ENCODE measurements at places on chromosomes 2 and 18.

DNA sequence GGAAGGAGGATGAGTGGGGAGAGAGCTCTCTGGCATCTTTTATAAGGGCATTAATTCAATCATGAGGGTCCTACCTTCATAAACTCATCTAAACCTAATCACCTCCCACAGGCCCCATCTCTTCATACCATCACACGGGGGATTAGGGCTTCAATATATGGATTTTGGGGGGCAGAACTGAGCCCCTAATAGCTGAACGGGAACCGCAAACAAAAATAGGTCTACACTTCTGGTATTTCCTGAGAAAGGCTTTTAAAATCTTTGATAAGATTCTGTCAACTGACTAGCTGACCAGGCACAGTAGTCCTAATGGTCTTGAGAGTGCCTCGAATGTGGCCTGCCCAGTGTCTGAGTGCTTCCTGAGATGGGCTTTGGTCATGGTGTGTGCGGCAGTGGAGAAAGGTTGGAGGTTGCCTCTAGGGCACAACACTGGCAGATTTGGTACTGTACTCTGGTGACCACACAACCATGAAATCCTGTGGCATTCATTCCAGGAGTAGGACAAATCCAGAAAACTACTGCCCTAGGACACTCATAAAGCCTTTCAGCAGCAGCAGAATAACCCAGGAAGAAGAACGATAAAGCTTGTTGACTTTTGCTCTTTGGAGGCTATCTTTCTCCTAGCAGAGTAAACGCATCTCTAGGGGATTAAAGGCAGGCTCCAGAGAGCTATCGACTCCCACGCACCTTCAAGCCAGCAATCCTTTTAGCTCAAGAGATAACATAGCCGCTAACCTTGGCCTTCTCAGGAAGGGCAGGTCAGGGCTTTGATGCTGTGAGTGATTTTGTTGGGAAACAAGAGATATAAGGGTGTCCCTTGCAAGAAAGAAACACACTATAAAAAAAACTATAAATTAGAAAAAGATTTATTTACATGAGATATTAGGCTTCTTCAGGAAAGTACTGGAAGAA is 12.3 kb upstream of the APOB start:
- no peak for DNase-seq

GRCh38 chr18:51100385-51101120 is 70.5 kb downstream of the SMAD4 start:
- DNase-seq, result no peak

- DNase-seq, result no peak
Observed at GRCh38 chr2:6445156-6445555, 420.6 kb downstream of the CMPK2 start.

GRCh38 chr18:62987055-62987830 is 271.9 kb downstream of the PHLPP1 start:
- no peak for DNase-seq

DNA sequence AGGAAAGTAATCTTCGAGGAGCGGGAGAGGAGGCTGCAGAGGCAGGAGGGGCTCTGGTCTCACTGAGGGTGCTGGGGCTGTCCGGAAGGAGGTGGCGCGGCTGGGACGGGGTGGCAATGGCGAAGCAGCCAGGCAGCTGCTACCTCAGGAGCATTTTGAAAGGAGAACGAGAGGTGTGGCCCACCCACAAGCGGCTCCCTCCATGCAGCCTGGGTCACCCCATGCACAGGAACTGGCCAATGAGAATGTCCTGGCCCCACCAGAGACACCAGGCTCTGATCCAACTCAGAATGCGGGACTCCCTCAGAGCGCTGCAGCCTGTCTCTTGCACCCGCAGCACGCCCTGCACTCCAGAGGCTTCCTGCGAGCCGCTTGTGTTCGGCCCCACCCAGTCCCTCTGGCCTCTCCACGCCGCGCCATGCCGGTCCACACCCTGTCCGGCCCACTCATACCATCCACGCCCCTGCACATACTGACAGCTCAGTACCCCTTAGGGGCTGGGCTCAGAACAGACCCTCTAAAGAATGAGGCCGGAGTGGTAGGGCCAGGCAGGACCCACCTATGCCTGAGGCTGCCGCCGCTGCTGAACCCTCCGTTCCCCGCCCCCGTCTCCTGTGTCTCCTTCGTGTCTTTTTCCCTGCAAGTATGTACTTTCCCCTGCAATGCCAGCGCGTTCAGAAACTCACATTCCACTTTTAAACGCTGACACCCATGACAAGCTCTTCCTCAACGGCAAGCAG is 6.4 kb upstream of the BOK start:
- DNase-seq, result no peak

- no peak for DNase-seq
Observed at GRCh38 chr2:222364285-222364895, 60.0 kb upstream of the SGPP2 start.

GRCh38 chr2:43521568-43521967 is 74.3 kb downstream of the THADA start:
- no peak for DNase-seq

GRCh38 chr2:47003641-47004427 is 88.2 kb upstream of the MCFD2 start:
- no peak for DNase-seq

GRCh38 chr2:60068755-60069154 is 484.7 kb downstream of the BCL11A start:
- DNase-seq, result no peak

GRCh38 chr2:18912225-18912888 is 323.0 kb upstream of the NT5C1B start:
- no peak for DNase-seq

DNA sequence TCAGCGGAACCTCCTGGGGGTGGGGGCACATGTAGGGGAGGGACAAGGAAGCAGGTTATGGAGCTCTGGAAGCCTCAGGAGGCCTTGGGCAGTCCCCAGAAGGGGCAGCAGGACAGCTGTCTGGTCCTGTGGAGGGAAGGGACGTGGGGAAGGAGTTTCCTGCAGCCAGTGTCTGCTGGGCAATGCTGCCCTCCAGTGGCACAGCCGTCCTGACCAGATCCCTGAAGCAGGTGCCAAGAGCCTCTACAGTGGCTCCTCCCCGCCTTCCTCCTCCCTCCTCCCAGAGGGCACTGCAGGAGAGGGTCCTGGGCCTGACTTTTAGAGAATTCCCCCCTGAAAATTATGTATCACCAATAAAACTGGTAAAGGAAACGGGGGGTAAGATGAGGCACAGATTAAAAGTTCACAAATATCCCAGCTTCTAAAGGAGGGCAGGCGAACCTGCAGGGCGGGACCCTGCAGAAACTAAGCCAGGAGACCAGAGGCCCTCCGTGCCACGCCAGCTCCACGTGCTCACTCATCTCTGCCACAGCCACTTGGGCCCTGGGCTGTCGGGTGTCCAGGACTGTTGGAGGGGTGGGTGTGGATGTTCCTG is 258.5 kb downstream of the TWIST2 start:
- peak; percentile 11 for DNase-seq

- DNase-seq, result no peak
Observed at GRCh38 chr2:183428881-183429280, 304.6 kb downstream of the NUP35 start.

GRCh38 chr18:77132369-77133050 is at the start of gene MBP:
MBP (minus strand) TSS chr18:77132783; CDS start chr18:77105261, 27,522 bp downstream.
- DNase-seq, result peak; percentile 87

DNA sequence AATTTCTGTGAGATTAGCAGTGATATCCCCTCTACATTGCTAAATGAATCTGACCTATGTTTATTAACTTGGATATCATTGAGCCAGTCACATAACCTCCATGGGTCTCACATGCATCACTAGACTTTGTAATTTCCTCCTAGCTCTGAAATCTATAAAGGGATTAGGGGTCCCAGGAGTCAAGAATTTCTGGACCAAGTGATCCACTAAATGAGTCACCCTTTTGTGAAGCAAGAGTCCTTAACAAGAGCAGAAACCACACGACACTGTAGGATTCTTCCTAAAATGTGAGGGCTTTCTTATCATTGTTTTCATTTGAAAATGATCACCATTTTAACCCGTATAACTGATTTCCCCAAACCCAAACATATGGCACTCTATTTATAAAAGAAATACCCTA is 90.3 kb downstream of the DHRS9 start:
- no peak for DNase-seq

- DNase-seq, result no peak
Observed at GRCh38 chr2:180656455-180656847, 324.0 kb upstream of the UBE2E3 start.

- no peak for DNase-seq
Observed at GRCh38 chr2:120230515-120231471, 7.6 kb upstream of the TMEM185B start.

- DNase-seq, result no peak
Observed at GRCh38 chr2:58514252-58514651, 273.1 kb upstream of the FANCL start.

DNA sequence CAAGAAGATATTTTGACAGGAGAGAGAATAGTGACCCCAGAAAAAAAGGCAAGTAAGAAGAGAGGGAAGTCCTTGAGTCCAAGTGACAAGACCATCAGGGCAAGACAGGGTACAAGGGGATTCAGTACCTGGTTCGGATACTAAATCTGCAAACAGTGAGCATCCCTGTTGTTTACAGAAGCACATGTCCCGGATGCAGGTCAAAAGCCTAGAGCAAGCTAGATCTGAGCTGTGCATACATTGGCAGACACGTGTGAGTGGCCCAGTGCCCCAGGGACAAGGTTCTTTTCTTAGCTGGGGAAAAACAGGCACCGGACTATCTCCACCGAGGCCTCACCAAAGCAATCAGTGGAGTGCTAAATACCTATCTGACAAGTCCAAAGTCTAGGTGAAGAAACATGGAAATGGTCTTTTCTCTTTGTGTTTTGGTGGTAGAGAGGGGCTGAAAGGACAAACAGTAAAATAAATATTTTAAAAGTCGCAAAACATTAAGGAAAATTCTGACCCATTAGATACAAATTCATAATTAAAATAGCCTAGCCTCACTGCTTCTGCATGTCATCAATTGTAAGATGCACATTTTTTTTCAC is 165.2 kb downstream of the SUCLG1 start:
- no peak for DNase-seq

DNA sequence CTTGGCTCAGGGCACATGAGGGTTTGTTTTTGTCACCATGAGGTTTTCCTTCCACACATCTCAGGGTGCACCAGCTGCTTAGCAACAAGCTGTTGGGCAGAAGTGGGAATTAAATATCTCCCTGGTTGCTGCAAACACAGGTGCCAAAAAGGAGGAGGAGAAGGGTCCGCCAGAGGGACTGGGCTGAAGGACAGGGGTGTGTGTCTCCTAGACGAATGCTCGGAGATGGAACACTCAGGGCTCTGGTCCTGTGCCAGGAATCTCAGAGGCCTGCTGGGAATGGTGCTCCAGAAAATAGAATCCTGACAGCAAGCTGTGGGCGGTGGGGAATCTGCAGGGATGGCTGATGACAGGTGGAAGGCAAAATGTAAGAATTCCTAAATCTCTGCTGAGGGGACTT is 94.5 kb downstream of the VSNL1 start:
- no peak for DNase-seq

GRCh38 chr2:226773291-226773690 is 26.3 kb downstream of the IRS1 start:
- no peak for DNase-seq

DNA sequence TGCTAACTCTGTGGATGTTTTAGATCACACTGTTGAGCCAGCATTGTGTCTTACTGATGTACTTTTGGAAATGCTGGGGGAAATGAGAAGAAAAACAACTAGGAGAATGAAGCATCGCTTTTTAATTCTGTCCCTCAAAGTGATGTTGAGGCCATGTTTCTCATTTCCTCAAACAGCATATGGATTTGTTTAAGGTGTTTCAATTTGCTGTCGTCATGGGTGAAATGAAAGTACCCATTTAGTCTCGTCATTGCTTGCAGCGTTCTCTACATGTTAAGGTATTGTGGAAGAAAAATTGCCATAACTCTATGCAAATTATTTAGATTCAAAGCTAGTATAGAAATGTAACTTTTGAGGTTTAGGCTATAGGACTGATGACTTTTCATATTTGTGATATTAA is 151.3 kb downstream of the KCTD1 start:
- DNase-seq, result no peak

DNA sequence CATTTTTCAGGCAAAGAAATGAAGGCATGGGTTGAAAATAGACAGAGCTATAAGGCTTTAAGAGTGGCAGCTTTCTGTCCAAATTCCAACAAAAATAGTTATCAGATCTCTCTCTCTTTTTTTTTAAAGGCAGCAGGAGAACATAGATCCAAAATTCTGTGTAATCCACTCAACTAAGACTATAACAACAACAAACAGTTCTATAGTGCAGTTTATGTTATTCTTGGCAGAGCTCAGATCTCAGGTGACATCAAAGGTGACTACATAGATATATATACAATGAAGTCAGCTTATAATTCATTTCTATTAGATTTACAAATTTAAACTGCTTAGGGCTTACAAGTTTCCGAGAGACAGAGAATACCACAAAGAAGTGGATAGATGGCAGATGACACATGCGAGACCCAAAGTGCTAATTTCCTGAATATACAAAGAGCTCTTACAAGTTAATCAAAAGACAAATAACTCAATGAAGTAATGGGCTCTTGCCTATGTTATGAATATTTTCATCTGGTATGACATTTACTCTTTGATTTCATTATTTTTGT is 223.2 kb downstream of the BCL2 start:
- DNase-seq, result no peak

DNA sequence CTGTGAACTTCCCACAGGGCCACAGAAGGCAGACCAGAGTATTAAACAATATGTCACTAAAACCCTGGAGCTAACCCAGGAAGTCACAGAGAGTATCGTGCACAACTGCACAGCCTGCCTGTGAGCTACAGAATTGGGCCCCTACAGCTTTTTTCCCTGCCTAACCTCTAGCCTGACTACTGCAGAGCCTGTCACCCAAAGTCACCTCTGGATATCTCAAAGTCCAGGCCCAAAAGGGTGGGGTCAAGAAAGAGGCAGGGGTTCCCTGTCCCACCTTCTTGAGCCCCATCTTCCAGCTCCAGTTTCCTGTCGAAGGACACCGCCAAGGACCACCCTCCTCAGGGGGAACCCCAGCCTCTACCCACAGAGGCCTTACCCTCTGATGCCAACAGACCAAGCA is 13.5 kb downstream of the GAD1 start:
- DNase-seq, result no peak

- DNase-seq, result no peak
Observed at GRCh38 chr2:151753540-151753939, 19.3 kb upstream of the NEB start.

DNA sequence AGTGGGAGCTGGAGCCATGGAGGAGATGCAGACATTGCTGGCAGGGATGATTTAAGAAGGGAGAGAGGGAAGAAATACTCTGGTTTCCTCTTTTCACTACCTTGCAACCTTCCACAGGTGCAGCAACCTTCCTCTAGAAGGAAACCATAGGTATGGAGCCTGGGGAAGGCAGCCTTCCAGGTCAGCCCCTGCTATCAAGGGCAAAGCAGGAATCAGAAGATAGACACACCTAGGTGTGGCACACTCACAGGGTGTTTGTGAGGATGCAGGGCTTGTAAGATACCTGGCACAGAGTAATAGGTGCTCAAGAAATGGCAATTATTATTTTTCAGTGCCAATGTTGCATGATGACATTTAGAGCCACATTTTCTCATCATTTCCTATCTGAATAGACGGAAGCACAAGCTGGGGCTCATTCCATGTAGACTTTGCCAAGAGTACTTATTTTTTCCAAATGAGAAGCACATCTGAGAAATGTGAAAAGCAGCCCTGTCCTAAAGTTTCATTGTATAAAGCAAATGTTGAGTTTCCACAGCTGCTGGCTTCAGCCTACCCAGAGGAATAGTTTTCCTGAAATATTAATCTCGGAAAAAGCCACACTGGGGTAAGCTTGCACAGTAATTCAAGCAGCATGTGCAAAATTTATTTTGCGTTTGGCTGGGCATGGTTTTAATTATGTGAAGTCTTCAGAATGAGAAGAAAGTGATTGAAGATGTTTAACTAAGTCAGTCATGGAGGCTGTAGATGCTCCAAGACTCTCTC is 20.6 kb downstream of the EVA1A start:
- DNase-seq, result no peak

GRCh38 chr2:88201811-88202169 is 31.6 kb downstream of the THNSL2 start:
- DNase-seq, result no peak
